Esophagus muscularis mucosa (tissue), 4 donors: ENCODE measurements at places on chromosomes 2 and 18. TPM values are rescaled to one million over a fixed set of nuclear protein-coding genes. Genes with fewer than 3 reads are reported as not detected.

The GLI2 gene
- 7.1 TPM for total RNA-seq

The DTNB gene
- total RNA-seq, result 7.5 TPM

DNA sequence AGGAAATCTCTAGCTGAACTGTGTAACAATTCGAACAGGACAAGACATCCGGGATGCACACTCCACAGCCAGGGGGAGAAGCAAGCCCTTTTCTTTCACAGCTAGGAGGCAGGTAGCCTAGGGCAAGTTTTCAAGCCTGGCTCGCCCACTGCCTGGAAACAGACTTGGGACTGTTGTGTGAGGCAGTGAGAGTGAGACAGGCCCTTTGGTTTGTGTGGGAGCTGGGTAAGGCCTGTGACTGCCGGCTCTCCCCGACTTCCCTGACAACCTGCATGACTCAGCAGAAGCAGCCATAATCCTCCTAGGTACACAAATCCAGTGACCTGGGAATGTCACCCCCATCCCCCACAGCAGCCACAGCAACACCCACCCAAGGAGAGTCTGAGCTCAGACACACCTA, 179.7 kb downstream of the WDPCP start:
- DNase-seq, result no peak

GRCh38 chr18:56257205-56257604, 381.2 kb downstream of the TXNL1 start:
- no peak for DNase-seq

DNA sequence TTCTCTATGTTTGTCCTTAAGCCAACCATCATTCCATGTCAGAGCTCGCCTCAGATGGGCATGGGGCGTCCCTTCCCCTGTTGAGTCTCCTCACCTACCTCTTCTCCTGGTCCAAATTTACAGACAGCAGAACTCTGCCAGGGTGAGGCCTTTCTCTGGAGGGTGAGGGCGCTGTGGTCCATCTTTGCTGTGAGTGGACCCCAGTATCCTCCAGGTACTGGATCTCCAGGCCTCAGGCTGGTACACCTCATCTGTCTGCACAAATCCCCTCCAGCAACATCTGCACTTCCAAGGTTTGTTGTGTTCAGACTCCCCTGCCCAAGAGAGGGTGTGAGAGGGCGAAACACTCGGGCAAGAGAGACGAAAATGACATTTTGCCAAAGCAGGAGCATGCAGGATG, 63.9 kb upstream of the EDAR start:
- DNase-seq, result peak; percentile 89

DNA sequence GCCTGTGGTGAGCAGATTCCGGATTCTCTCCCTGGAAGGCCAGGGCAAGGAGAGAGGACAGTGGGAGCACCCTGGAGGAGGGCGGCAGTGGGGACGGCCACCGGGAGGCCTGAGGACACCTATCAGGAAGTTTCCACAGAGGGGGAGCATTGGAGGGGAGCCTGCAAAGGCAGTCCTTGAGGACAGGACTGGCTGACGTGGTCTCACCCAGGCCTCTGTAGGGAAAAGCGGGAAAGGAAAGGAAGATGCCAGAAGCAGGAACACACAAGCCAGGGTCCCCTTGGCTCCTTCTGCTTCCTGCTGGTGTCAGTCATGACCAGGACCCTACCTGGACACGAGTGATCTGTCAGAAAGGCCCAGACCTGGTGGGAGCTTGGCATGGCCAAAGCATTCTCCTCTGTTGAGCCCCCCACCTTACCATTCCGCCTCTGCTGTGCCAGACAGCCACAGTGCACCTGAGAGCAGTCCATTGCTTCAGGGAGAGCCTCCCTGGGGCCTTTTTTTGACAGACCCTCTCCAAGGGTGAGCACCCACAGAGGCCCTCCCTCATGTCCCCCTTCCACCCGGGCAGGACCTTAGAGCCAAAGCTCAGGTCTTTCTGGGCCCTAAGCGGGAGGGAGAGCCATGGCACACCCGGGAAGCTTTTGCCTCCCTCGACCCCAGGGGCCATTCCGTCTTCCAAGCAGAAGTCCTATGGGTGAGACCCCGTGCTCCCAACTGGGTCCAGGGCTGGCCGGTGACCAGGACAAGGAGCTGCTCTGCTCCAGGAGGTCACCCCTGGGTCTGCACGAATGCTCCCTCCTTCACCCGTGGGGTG, 333.1 kb downstream of the DYSF start:
- no peak for DNase-seq
